ENCODE measurements at places on chromosomes 4 and X.

GRCh38 chrX:71936632-71937031 lies 26.0 kb downstream of the NHSL2 start:
- DNase-seq, result no peak

DNA sequence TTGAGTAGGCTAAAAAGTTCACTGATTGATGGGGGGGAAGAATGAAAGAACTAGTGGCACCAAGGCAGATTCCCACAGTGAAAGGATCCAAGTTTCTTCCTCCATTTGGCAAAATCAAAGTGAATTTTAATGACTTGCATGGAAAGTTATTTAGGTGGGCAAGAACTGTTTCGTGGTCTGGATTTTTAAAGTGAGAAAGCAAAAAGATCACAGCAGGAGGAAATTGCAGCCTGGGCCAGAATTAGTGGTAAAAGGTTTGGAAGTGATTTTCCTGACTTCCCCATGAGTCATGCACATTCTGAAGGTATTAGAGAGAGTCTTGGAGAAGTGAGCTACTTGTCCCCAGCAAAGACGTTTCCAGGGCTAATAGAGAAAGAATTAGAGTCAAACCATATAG lies 207.8 kb downstream of the ANTXR2 start:
- DNase-seq, result no peak

DNA sequence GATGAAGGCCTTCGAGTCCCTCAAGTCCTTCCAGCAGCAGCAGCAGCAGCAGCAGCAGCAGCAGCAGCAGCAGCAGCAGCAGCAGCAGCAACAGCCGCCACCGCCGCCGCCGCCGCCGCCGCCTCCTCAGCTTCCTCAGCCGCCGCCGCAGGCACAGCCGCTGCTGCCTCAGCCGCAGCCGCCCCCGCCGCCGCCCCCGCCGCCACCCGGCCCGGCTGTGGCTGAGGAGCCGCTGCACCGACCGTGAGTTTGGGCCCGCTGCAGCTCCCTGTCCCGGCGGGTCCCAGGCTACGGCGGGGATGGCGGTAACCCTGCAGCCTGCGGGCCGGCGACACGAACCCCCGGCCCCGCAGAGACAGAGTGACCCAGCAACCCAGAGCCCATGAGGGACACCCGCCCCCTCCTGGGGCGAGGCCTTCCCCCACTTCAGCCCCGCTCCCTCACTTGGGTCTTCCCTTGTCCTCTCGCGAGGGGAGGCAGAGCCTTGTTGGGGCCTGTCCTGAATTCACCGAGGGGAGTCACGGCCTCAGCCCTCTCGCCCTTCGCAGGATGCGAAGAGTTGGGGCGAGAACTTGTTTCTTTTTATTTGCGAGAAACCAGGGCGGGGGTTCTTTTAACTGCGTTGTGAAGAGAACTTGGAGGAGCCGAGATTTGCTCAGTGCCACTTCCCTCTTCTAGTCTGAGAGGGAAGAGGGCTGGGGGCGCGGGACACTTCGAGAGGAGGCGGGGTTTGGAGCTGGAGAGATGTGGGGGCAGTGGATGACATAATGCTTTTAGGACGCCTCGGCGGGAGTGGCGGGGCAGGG lies 568 bp downstream of the HTT start:
- DNase-seq, result no peak

GRCh38 chrX:134026565-134027311 lies 41.3 kb upstream of the GPC3 start:
- no peak for DNase-seq

DNA sequence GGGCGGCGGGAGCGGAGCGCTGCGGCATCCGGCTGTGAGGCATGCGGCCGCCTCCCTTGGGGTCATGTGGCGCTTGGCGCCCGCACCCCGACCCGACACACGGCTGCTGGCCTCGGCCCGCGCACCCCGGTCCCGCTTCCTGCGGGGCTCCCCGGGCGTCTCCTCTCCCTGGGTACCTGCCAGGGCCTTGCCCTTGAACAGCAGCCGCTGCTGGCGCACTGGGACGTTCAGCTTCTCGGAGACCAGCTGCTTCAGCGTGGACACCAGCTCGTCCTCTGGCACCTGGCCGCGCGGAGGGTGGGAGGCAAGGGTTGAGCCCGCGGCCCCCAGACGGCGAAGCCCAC lies 391 bp downstream of the UBL4A start:
- DNase-seq, result no peak

DNA sequence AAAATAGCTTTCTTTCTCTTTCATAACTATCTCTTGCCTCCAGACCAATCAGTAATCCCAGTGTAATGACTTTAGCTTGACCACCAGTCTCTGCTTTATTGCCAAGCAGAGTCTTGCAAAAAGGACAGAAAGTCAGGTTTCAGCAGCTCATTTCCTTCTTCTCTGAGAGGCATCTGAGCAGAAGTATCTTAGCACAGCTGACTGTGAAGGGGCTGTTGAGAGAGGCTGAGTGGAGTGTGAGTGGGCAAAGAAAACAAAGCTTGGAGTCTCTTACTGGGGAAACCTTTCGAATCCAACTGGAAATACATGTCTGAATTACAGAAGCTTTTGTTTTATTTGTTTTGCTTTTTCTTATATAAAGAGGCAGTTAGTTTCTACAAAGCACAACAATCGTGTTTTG lies 170.3 kb upstream of the IGFBP7 start:
- DNase-seq, result no peak

- DNase-seq, result no peak
Measured at GRCh38 chrX:100731441-100732281, at the start of gene SYTL4. SYTL4 (minus strand) TSS chrX:100732121; CDS start chrX:100702037, 30,084 bp downstream.

DNA sequence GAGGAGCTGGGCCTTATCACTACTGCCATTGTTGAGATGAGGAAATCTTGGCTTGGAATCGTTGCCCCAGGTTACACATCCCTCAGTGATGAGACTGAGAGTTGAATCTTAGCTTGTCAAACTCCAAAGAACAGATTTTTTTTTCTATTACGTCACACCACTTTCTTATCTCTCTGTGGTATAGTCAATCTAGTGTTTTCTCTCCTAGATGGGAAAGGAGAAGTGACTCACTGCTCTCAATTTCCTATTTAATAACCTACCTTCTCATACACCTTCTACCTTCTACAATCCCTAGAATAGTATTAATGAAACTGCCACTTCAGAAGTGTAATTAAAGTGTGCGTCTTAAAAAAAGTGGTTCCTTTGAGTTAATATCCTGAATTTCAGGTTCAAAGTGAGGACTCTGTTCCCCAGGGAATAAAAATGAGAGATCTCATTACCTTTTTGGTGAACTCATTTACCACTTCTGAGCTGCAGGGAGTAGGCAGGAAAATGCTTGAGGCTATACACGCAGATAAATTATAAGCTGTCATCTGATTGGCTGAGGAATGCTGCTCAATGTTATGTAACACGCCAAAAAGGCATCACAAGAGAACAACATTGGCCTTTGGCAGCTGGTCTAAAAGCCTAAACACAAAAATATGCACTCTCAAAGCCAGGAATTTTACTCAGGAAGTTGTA lies 59.3 kb downstream of the MAD2L1 start:
- DNase-seq, result no peak

DNA sequence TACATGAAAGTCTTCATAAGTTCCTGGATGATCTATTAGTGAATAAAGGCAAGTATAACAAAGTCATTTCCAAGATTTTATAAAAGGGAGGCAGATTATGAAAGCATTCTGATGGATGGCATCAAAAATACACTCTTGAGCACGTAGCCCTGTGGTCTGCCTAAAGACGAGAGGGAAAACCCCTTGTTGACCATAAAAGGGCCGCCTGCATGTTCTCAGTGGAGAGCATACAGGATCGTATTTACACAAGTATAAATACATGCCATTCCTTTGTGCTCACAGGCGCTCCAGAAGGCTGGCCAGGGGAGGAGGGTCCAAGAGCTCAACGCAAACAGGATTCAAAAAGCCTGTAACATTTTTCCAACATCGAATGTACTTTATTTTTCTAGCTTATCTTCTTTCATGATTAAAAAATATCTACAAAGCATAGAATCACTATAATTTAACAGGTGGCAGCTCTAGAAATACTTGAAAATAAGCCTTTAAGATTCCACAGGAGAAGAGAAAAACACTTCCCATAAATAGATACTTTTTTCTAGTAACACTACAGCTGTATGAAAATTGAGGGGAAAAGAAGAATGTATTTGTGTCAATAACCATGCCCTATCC lies 29.6 kb downstream of the PDGFC start:
- DNase-seq, result no peak

Measured in anterior cingulate cortex (tissue), 58 donors.